ENCODE measurements at places on chromosomes 6 and 20. TPM values are rescaled to one million over a fixed set of nuclear protein-coding genes. Genes with fewer than 3 reads are reported as not detected.

Gene CLPSL1
- total RNA-seq: not detected

Gene SLC17A2
- total RNA-seq: not detected

Gene BRD2
- 213 TPM for total RNA-seq

Gene HMGCLL1
- 6.3 TPM for total RNA-seq

Gene KLHDC3
- total RNA-seq: 119 TPM

Gene FNDC1
- 0.88 TPM for total RNA-seq

Gene KCNQ5
- 1.5 TPM for total RNA-seq

DNA sequence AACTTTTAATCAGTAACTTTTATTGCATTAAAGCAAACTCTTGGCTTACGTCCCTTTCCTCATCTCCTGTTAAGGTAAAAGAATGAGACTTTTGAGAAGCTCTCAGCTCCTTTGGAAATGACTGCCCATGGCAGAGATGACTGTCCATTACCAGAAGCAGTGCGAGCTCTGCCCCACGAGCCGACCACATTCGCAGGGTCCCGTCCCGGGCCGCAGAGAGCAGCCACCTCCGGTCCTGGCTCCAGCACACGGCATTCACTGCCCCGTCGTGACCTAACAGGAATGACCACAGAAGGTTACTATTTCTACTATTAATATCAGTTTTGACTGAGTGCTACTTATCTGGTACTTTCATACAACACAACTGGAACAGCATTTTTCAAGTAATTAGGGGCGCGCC is 63.4 kb downstream of the WDR27 start:
- H3K4me3 ChIP-seq: no peak overlapping the region
- no peak for DNase-seq
- peaks cover 2% of the 10 kb centered on the region for H3K27me3 ChIP-seq
- H3K27ac ChIP-seq: no peak overlapping the region

DNA sequence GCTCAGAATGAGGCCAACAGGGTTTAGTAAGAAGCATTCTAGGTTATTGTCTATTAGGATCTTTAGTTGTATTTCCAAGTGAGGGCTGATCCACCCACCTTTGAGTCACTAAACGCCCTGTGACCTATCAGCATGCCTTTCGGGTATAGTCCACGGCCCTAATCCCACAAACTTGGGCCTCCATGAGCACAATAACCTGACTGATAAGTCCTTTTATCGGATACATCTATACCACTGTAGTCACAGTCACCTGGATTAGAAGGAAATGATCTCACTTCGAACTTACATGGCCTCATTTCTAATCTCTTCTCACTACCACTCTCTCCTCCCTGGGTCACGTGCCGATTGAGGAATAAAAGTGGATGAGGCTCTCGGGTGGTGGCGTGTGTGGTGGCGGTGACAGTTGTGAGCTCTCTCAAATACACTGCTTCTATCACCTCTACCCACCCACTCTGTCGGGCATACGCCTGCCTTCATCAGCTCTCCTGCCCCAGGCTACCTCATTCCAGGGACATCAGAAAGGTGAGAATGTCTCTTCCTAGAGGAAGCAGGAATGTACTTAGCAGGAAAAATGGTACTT is 65.2 kb downstream of the TRAM2 start:
- H3K36me3 ChIP-seq: no peaks in the 10 kb centered on the region
- H3K27ac ChIP-seq: peak overlapping the region; percentile 84
- DNase-seq: no peak
- H3K4me3 ChIP-seq: no peak overlapping the region
- peaks cover 33% of the 10 kb centered on the region for H3K4me1 ChIP-seq

DNA sequence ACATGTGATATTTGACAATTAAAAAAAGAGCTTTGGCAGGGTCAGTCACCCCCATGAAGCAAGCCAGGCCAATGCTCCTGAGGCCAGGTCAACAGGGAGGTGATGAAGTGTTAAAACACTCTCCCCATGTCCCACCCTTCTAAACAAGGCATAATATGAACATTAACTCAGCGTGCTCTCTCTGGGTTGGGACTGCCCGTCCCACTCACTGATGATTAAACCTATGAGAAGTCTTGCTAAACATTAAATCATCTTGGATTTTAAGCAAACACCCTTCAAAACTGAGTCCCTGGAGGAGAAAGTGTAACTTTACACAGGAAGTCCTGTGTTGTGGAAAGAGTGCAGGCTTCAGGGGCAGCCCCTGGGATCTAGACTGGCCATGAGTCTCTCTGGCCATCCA is 558.5 kb downstream of the CD83 start:
- no peak for DNase-seq
- H3K27me3 ChIP-seq: peaks cover 8% of the 10 kb centered on the region
- no peaks in the 10 kb centered on the region for H3K36me3 ChIP-seq
- no peak overlapping the region for H3K27ac ChIP-seq
- peaks cover 8% of the 10 kb centered on the region for H3K4me1 ChIP-seq
- no peak overlapping the region for H3K4me3 ChIP-seq

DNA sequence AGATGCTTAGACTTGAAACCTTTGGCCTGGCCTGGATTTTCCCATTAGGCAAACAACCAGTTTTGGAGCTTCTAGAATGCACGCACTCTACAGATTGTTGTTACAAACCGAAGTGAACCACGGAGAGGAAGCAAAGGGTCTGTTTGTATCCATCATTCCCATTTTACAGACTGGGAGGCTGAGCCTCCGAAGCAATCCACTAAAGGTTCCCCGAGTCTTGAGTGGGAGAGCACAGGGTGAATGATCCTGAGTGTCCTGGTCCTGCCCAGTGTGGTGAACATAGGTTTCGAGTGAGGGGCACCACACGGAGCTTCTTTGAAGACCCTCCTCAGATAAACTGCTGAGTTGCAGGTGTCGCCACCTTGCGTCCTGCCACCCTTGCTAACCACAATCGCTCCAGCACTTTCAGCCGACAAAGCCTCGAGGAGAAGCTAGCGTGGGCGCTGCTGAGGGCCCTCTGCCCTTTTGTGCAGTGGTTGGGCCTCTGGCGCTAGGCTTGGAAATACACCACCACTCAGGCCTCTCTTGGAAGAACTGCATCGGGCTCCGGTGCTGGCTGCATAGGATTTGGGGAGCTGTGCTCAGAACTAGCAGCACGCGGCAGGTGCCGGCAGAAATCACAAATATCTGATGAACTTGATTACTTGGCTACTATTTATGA is 1.4 kb upstream of the PRDM13 start:
- peaks cover 25% of the 10 kb centered on the region for H3K4me1 ChIP-seq
- H3K4me3 ChIP-seq: peak overlapping the region; percentile 86
- DNase-seq: no peak
- no peak overlapping the region for H3K27ac ChIP-seq
- H3K36me3 ChIP-seq: peaks cover 4% of the 10 kb centered on the region

DNA sequence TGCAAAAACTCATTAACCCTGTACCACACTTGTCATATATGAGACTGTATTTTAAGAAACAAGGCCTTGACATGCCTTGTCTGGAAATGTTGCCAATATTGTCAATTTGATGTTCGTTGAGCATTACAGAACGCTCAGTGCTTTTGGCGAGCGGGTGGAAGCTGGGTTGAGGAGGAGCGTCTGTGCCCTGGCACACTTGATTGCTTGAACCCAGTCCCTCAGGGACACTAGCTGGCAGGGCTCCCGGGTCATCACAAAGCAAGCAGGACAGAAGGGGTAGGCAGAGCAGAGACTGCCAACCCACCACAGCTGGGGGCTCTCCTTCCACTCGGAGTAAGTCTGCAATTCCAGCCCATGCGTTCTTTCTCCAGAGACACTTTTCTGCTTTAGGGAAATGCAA is 286.3 kb downstream of the KHDC1L start:
- H3K27ac ChIP-seq: no peak overlapping the region
- H3K4me3 ChIP-seq: no peak overlapping the region
- H3K27me3 ChIP-seq: no peaks in the 10 kb centered on the region

DNA sequence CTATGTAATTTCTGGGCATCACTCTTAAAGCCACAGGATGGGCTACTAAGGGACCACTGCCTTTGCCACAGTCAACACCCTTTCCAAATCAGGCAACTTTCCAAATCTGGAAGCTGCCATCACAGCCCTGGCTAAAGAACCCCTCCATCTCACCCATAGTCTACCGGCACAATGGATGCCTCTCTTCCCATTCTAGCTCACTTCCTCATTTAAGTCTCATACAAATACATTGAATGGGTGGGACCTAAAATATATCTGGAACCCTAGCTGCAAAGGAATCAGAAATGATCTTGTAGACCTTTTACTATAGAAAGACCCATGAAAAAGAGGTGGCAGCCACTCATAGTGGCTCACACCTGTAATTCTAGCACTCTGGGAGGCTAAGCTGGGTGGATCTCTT is 3.3 kb upstream of the TREML4 start:
- no peak overlapping the region for H3K4me3 ChIP-seq
- no peak overlapping the region for H3K27ac ChIP-seq
- peaks cover 10% of the 10 kb centered on the region for H3K27me3 ChIP-seq
- H3K36me3 ChIP-seq: peaks cover 6% of the 10 kb centered on the region
- DNase-seq: no peak

DNA sequence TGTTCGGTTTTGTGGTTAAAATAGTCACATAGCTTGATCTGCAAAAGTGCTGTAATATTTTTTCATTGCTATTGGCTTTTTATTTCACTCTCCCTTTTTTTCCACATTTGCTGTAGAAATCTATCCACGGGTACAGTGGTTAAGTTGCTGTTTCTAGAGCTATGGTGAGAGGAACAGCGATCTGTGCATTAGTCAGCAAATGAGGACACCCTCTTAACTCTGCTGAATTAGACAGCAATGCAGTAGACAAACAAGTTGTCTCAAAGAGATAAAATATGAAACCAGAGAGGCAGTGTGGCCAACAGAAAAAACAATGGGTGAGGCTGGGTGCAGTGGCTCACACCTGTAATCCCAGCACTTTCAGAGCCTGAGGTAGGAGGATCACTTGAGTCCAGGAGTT is 17.6 kb upstream of the SYNJ2 start:
- no peak for DNase-seq

DNA sequence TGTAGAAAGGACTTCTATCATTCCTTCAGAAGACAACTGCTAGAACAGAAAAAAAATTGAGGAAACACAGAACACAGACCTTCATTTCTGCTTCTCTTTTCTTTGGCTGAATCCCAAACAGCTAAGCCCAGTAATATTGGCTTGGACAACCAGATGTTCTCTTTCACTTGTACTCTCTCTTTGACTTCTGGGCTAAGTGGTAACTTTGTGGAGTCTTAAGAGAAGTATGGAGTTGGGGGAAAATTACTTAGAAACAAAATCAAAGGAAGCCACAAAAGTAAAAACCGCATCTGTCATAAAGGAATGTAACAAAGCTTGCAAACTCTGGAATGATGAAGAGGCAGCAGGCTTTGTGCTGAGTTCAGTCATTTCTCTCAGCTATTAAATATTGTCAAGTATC is 587.5 kb downstream of the CBLN4 start:
- H3K36me3 ChIP-seq: no peaks in the 10 kb centered on the region
- H3K27ac ChIP-seq: no peak overlapping the region
- DNase-seq: no peak
- no peaks in the 10 kb centered on the region for H3K4me1 ChIP-seq
- H3K27me3 ChIP-seq: no peaks in the 10 kb centered on the region

DNA sequence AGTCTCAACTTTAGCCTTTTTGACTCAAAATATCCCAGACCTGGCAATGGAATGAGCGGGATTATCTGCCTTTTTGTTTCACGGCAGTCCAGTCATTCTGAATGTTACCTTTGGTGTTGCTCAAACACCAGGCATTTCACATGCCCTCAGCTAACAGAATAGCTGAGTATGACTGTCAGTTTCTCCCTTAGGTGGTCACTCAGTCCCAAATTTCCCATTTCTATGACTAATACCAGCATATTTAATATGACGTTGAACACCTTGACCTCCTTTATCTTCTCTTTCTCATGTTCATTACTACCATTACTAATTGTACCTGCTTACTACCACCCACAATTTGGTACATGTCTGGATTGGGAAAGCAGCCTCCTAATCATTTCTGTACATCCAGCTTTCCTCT is 65.2 kb downstream of the EDN1 start:
- H3K4me3 ChIP-seq: no peak overlapping the region
- no peak for DNase-seq
- H3K4me1 ChIP-seq: peaks cover 10% of the 10 kb centered on the region
- peaks cover 2% of the 10 kb centered on the region for H3K27me3 ChIP-seq
- no peak overlapping the region for H3K27ac ChIP-seq

DNA sequence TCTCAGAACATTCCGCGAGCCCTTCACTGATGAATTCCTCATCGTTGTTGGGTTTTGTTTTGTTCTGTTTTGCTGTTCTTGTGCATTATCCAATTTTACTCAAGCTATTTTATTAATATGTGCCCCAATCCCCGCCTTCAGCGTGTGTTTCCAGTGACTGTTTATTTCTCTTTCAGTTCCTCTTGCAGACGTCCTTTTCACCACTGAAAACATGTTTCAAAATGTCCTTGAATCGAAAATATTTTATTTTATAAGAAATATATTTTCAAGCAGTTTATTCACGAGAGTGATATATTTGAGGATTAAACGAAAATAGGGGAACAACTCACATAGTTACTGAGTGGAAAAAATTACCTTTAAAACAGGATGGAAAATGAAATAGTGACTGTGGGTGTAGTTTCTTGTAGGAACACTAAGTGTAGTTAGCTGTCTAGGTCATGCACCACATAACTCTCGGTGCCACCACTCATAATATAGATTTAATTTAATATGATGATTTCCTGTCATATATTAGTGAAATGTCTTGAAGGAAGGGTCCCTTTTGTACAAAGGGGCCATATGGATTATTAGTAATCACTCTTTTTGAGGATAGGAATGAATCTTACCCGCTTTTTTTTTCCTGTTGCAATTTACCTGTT is 45.3 kb upstream of the HDDC2 start:
- peaks cover 6% of the 10 kb centered on the region for H3K4me1 ChIP-seq
- no peaks in the 10 kb centered on the region for H3K27me3 ChIP-seq
- H3K4me3 ChIP-seq: no peak overlapping the region
- no peak overlapping the region for H3K27ac ChIP-seq
- DNase-seq: no peak
- H3K36me3 ChIP-seq: no peaks in the 10 kb centered on the region

DNA sequence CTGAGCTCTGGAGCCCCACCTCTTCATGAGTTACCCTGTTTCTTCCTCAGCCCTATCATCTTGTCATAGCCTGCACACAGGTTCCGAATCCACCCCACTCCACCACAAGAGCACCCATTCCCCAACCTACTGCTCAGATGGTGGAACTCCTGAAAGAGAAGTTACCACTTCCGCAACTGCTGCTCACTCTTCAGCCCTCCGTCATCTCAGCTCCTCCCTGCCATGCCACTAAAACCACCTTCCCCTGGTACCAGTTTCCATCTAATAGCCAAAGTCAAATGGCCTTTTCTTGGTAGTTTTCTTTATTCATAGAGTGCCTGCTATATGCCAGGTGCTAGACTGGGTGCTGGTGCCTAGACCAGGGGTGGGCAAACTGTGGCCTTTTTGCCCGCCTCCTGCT is 3.9 kb downstream of the RAB22A start:
- peaks cover 4% of the 10 kb centered on the region for H3K27me3 ChIP-seq
- H3K4me3 ChIP-seq: no peak overlapping the region
- H3K27ac ChIP-seq: no peak overlapping the region
- H3K36me3 ChIP-seq: peaks cover 12% of the 10 kb centered on the region
- peaks cover 3% of the 10 kb centered on the region for H3K4me1 ChIP-seq
- no peak for DNase-seq

GRCh38 chr6:12200761-12201160 is 89.4 kb upstream of the EDN1 start:
- H3K27me3 ChIP-seq: no peaks in the 10 kb centered on the region
- no peak overlapping the region for H3K4me3 ChIP-seq
- no peaks in the 10 kb centered on the region for H3K4me1 ChIP-seq
- H3K27ac ChIP-seq: no peak overlapping the region
- no peaks in the 10 kb centered on the region for H3K36me3 ChIP-seq

- H3K4me3 ChIP-seq: no peak overlapping the region
- peaks cover 4% of the 10 kb centered on the region for H3K36me3 ChIP-seq
- no peak for DNase-seq
- peaks cover 4% of the 10 kb centered on the region for H3K27me3 ChIP-seq
- peaks cover 26% of the 10 kb centered on the region for H3K4me1 ChIP-seq
These were observed 16.6 kb downstream of the SYNDIG1 start for GRCh38 chr20:24485981-24486380.
